ENCODE measurements at places on chromosomes 5 and 9.

- DNase-seq = no peak
These were observed 340.6 kb downstream of the ASTN2 start for GRCh38 chr9:117074342-117074662.

DNA sequence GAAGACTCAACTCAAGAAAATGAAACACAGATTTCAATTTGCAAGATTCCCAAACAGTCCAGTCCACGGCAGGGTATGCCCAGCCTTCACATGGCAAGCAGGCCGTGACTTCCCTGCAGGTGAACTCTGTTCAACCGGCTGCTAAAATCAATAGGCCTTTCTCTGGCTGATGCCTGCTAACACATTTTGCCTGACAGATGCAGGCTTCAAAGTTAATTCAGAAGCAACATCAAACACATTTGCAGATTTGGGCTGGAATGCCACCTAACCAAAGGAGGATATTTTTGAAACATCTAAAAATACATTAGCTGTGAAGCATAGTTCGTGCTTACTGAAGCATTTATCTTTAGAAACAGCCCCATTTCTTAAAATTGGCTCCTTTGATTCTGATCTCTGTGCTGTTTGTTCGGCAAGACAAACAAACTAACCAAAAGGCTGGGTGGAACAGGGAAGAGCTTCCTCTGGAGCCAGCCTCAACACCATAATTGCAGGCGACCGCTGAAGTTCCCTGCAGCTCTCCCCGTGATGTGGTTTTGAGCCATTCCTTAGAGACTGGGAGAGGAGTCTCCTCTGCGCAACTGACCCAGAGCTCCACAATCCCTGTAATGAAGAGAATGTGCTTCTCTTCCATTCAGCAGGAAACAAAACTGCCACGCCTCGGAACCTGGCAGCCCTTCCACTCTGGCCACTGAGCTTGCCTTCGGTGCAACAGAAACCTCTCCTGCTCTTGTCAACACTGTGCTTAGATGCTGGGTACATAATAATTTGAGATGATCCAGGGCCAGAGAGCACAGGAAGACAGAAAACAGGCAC lies 126.5 kb downstream of the MYO10 start:
- DNase-seq = no peak

- no peak for DNase-seq
These were observed 544 bp upstream of the SNX24 start for GRCh38 chr5:122844910-122845228.

- DNase-seq = no peak
These were observed 45.6 kb downstream of the NNT start for GRCh38 chr5:43648499-43649124.

GRCh38 chr9:78365748-78366697 lies 69.1 kb downstream of the PSAT1 start:
- no peak for DNase-seq

GRCh38 chr5:94094793-94095441 lies 353.5 kb upstream of the POU5F2 start:
- DNase-seq = no peak

DNA sequence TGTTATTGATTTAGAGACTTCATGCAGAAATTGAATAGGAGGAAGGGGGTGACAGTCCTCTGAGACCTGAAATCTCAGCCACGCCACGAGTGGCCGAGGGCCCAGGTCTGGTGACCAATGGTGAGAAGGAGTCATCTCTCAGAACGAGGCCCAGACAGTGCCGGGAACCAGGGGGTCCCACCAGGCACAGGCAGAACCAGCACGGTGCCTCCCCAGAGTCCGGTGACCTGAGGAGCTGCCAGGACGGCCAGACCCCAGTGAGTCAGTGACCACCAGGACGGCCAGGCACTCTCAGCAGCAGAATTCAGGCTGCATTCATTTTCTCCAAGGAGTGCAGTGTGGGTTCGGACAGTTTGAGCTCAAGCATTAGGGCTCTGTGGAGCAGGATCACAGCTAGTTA lies 43.8 kb upstream of the NKD2 start:
- no peak for DNase-seq

DNA sequence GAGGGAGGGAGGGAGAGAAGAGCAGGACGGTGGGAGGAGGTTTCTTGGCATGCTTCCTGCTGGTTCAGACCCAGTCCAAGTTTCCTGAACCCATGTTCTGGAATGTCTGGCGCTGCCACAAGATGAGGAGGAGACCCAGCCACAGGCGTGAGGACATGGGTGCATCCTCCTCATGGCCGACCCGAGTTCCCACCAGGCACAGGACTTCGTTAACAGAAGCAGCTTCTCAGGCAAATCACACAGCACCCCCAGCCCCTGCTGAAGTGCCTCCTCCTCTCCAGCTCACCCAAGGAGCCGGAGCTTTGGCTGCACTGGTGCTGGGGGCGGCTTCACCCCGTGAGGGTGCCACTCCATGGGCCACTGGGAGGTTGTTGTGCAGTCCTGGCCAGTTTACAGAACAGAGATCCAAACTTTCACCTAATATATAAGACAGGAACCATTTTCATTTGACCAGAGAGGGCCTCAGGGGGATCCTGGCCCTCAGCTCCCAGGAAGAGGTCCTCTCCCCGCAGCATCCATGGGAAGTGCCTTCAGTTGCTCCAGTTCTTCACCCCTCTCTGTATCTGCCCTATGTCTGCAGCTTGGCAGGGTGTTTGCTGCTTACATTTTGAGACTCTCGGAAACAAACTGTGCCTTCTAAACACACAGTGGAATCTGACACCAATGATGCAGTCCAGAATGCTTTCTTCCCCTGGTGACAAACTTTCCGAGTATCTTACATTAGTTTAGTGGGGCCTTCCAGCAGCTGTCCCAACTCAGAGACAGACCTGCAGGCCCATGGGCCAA lies 10.2 kb upstream of the NKD2 start:
- DNase-seq = no peak

DNA sequence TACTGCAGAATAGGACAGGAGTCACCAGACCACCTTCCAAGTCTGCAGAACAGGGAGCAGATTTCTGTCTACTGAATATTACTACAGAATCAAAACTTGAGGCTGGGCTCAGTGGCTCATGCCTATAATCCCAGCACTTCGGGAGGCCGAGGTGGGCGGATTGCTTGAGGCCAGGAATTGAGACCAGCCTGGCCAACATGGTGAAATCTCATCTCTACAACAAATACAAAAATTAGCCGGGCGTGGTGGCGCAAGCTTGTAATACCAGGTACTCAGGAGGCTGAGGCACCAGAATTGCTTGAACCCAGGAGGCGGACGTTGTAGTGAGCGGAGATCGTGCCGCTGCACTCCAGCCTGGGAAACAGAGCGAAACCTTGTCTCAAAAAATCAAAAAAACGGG lies 710.8 kb upstream of the WWC1 start:
- DNase-seq = no peak

DNA sequence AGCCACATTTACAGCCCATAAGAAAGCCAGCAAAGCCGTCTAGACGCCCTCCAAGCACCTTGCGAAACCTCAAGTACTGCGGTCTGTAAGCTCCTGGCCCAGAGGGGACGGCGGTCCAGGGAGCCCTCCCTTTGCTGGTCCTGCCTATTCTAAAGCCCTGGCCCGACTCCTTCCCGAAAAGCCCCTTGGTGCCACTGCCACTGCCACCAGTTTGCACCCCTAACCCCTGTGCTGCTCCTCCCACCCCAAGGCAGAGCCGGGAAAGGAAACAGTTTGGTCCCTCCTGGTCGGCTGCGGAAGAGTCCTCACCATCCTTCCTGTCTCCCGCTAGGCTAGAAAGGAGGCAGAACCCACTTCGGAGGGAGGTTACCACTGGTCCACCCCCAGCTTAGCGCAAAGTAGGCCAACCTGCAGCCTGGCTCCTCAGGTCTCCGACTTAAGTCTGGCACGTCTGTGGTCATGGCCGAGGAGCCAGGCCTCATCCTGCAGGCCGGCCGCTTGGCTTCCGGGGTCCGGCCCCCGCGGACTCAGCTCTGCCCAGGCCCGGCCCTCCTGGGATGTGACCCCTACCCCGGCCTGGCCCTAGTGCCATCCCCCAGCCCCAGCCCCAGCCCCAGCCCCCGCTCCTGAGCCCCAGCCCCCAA lies 916 bp downstream of the TOR1A start:
- DNase-seq = no peak

DNA sequence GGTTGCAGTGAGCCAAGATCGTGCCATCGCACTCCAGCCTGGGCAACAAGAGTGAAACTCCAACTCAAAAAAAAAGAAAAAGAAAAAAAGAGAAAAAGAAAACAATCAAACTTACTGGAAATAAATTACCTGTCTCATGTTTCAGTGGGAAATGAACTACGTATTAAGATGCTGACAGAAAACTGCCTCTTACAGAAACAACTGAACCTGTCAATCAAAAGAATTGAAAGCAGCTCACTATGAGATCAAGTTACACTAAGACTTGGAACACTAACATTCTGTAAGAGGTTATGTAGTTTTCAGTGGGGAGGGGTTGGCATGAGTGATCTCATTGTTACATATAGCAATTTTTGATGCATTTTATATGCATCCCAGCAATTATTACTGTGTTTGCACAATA lies 64.4 kb upstream of the SPATA31E1 start:
- DNase-seq = peak; percentile 18

- no peak for DNase-seq
These were observed 95.1 kb downstream of the TRIO start for GRCh38 chr5:14238272-14238671.

- no peak for DNase-seq
These were observed 32.0 kb downstream of the SPIN1 start for GRCh38 chr9:88420227-88420626.

DNA sequence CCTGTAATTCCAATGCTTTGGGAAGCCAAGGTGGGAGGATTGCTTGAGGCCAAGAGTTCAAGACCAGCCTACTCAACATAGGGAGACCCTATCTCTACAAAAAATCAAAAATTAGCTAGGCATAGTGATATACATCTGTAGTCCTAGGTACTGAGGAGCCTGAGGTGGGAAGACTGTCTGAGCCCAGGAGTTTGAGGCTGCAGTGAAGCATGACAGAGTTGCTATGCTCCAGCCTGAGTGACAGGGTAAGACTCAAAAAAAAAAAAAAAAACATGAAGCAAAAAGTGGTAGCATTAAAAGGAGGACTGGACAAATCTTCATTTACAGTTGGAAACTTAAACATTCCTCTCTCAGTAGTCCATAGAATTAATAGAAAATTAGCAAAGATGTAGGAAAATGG lies 9.8 kb downstream of the CCNG1 start:
- DNase-seq = no peak

- DNase-seq = no peak
These were observed 145.4 kb downstream of the MTX3 start for GRCh38 chr5:79845448-79846197.

- DNase-seq = no peak
These were observed 112.4 kb upstream of the APC start for GRCh38 chr5:112625246-112625645.

- DNase-seq = peak; percentile 44
These were observed 28.4 kb downstream of the NNT start for GRCh38 chr5:43631182-43631910.

DNA sequence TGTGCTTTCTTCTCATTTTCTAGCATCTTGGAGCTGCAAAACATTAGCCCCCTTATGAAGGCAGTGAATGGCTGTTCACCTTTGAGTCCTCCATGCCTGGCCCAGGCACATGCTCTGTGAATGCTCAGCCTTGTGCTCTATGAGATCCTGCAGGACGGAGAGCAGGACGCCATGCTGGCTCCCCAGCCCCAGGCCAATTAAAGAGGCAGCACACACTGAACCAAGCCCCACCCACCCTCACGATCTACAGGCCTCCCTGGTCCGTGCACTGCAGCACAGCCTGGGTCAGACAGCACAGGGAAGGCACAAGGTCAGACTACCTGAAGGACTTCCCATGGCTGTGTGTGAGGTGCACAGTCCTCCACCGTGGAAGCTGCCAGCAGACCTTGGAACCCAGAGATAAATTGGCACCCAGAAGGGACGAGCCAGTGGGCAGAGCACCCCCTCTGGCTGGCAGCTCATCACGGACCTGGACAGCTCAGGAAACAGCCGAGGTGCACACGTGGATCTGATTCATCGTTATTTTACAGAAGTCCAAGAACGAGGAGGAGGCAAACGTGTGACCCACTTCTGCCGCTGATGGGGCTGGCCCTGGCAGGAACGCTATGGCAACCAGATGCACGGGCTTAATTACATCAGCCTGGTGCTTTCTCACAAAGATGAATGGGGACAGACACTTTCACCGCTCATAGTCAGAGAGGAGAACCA lies 59.5 kb downstream of the OLFM1 start:
- DNase-seq = no peak

GRCh38 chr5:87137283-87137682 lies 130.4 kb upstream of the RASA1 start:
- DNase-seq = no peak

- no peak for DNase-seq
These were observed at the start of gene DENND1A for GRCh38 chr9:123929870-123930831. Gene DENND1A (minus strand): TSS chr9:123930126. CDS start chr9:123929905, 221 bp downstream.

DNA sequence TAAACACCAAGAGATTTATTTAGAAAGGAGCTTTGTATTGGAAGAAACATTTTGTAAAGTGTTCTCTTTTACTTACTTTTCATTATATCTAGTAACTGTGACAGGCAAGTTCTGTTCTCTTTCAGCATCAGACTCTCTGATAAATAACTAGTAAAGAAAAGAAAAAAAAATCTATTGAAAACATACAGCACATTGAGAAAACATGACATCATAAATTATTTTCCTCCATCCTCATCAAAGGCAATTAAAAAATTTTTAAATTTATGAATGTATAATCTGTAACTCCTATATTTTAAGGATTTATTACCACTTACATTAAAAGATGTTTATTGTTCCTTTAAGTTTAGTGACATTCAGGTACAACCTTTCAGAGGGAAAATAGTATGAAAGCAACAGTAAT lies 11.1 kb downstream of the CCNH start:
- no peak for DNase-seq

GRCh38 chr5:176192094-176192721 lies 46.0 kb upstream of the SIMC1 start:
- no peak for DNase-seq

DNA sequence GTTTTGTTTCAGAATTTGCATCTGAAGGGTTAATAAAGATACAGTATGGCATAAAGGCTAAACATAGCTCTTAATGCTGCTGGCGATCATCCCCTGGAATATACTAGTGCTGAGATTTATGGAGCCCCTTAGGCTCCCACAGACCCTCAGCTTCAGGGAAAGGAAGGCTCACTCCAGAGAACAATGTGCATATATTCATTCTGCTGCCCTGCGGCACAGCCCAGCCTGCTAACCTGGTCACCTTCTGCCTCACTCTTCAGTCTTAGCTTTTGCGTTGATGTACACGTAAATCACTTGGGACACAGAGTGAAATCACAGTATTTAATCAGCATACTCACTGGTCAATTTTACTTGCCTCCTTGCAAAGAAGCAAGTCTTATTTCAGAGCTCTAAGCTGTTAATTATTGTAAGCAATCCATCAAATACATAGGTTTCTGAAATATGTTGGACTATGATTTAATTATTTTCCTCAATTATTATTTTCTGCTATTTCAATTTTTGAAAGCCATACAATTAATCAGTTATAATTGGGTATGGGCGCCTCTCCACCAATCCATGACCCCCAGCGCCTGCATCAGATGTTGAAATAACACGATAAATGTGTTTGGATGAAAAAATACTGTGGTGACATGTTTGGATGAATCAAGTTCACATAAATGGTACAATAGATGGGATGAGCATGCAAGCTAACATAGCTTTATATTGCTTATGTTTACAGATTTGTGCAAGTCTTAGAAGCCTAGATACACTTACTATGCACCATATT lies 11.4 kb upstream of the ACOT12 start:
- DNase-seq = no peak

- DNase-seq = no peak
These were observed 288.4 kb downstream of the EBF1 start for GRCh38 chr5:158811350-158811749.

- DNase-seq = no peak
These were observed 213.1 kb downstream of the AGTPBP1 start for GRCh38 chr9:85528607-85529006.

- no peak for DNase-seq
These were observed 92.8 kb downstream of the ZNF608 start for GRCh38 chr5:124653666-124654065.

GRCh38 chr9:136336881-136337280 lies 9.5 kb downstream of the GPSM1 start:
- DNase-seq = no peak

Data from retinal pigment epithelial cell (primary cell).